ENCODE measurements at places on chromosomes 6 and 20. TPM values are rescaled to one million over a fixed set of nuclear protein-coding genes. Genes with fewer than 3 reads are reported as not detected.

The CCN2 gene
- total RNA-seq: 29.2 TPM

The DNAH8 gene
- total RNA-seq: not detected

The OOEP gene
- not detected for total RNA-seq

DNA sequence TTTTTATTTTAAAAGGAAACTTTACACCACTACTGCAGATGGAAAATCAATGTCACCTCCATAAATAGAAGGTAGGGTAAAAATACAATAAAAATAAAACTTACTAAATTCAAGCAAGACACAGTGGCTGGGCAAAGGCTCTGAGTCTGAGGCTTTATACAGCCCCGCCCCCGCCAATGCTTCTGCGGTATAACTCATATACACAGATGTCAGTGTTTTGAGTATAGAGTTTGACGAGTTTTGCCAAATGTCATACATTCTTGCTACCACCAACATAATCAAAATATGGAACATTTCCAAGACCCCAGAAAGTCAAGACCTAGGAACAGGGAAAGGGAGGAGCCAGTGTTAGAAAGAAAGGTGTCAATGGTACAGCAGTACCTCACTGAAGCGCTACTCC is 12.8 kb downstream of the NFATC2 start:
- DNase-seq: no peak

DNA sequence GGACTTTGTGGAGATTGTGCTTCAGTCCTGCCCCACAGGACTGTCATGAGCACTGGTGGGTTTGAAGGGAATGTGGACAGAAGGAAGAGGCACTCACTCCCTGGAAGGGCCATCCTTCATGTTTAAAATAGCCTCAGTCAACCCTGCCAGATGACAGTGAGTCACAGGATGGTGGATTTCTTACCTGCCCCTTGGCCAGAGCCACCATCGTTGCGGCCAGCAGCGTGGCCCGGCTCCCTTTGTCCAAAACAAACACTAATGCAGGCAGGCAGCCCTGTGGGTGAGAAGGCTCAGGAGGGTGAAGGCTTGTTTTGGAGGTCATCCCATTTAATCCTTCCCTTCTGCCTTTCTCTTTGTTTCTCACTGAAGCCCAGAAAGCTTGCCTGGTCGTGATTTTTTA is 422.7 kb downstream of the CD83 start:
- DNase-seq: no peak

The ADTRP gene
- 0.83 TPM for total RNA-seq

The OTOR gene
- not detected for total RNA-seq

DNA sequence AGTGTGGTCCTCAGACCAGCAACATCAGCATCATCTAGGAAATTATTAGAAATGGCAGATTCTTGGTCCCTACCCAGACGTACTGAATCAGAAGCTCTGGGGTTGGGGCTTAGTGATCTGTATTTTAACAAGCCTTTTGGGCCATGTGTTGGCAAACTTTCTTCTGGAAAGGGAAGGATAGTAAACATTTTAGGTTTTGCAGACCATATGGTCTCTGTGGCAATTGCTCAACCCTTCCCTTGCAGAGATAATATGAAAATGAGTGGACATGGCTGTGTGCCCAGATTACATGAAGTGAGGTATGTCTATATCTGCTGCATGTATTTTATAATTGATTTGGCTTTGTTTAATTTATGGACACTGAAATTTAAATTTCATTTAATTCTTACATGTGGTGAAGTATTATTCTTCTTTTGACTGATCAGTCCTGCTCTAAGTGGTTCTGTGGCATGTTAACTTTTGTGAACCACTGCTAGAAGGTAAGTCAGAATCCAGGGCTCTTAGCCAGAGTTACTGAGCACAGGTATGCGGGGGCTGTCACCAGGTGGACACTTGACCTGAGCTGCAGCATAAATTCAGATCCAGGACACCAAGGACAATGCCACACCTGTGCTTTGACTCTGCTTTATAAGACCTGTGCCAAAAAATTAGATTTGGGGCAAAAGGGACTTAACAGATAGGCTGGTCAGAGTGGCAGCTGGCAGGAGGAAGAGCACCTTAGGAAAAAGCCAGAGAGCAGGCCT is 43.2 kb downstream of the LY86 start:
- DNase-seq: no peak

The SNX5 gene
- total RNA-seq: 203 TPM
